Osteocyte (in vitro differentiated cells): ENCODE measurements at places on chromosomes 1 and 21.
A peak's percentile ranks its signal among the peaks of the same experiment; 100 is the strongest.

GRCh38 chr1:41615981-41616380, 131.5 kb upstream of the EDN2 start:
- DNase-seq = peak; percentile 8

GRCh38 chr1:160681891-160682140, 29.8 kb downstream of the CD48 start:
- DNase-seq = no peak

GRCh38 chr1:246000638-246001015, 506.5 kb downstream of the SMYD3 start:
- DNase-seq = no peak

DNA sequence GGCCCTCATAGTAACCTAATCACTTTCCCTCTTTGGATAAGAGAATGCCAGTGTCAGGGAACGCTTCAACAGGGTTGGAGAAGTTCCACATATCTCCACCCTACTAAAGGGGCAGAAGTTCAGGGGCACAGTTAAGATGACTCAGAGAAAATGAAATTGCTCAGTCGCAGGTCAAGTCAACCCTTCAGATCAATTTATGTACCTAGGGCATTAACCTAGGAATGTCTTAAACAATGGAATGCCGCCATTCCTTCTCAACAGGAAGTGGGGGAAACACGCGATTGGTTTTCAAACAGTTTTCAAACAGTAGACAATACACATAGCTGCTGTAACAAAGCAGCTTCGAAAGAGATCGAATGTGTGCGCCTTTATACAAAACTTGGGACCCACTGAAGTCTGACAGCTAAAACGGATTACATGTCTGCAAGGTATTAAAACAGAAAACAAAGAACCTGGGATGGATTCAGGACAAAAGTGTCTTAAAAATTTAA, 897 bp downstream of the SLC25A24 start:
- no peak for DNase-seq

GRCh38 chr1:155126556-155127104, 1.0 kb upstream of the EFNA1 start:
- no peak for DNase-seq

DNA sequence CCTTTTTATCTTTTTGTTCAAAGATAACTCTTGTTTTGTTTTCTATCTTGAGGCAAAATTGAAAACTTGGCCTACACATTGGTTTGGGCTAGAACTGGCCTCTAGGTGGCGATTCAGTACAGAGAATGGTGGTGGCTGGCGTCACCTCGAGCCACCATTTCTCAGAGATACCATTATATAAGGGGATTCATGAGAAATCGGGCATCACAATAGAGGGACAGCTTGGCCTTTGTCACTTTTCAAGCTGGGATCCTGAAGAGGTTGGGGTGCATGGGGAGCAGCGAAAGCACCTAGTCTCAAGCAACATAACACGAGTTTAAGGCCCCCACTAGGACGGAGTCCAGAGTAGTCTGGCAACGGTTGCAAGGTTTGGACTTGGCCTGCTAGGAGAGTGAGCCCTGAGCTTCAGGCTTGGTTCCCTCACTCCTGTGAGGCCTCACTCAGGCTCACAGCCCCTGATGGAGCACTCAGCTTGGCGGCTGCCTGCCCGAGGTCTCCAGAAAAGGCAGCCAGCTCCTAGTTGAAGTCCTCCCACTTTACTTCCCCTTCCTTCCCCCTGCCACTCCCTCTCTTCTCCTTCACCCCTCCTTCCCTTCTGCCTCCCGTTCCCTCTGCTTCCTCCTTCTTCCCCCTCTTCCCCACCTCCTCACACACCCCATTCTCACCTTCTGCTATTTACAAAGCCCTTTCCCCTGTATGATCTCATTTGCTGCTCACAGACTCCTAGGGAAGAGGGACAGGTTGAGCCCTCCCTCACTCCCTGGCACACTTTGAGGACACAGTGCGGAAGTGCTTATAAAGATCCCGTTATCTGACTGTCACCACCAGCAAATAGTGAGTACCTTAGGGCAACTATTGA, 67.8 kb downstream of the LRIG2 start:
- no peak for DNase-seq

GRCh38 chr1:180343921-180344769, 114.1 kb downstream of the LHX4 start:
- DNase-seq = no peak

DNA sequence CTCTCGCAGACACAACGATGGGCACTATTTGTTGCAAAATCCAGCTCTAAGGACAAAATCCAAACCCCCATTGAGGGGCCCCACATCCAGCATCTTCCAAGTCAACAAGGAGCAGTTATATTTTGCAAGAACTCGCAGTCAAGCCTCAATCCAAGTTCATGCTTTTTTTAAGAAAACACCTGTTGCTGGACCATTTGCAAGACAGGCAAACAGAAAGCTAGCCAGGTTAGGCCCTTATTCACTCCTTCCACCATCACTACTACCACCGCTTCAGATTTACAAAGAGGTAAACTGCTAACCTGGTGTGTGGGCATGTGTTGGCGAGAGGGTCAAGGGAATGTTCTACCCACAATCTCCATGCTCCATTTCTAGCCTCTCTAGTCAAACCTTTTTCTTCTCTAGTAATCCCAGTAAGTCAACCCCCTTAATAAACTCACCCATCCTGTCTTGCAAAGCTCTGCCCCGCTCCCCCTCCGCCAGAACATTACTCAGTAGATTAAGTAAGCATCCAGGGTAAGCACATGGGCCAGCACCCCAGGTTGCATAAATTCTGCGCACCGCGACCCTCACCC, 703 bp downstream of the ERI3 start:
- DNase-seq = no peak

- DNase-seq = no peak
These were observed 161.8 kb upstream of the IRF2BP2 start for GRCh38 chr1:234771642-234772344.

GRCh38 chr1:108067884-108068540, 103.0 kb upstream of the VAV3 start:
- DNase-seq = no peak

- DNase-seq = no peak
These were observed 125.5 kb downstream of the CHRM3 start for GRCh38 chr1:239511875-239512274.

DNA sequence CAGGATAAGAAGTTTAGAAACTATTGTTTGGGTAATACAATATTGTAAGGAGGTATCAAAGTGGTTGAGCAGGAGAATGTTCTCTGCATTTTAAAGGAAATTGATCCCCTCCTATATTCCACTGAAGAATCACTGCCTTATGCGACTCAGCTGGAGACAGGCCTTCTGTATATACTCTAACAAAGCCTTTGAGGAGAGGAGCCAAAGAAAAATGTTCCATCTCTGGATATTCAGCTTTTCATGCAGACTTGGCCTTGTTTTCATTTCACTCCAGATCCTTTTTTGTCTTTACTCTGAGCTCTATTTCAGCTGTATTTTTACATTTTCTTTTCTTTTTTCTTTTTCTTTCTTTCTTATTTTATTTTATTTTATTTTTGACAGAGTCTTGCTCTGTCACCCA, 42.1 kb upstream of the S1PR1 start:
- DNase-seq = no peak

GRCh38 chr1:81978945-81979344, 178.2 kb downstream of the ADGRL2 start:
- no peak for DNase-seq

- no peak for DNase-seq
These were observed 42.6 kb downstream of the DNM3 start for GRCh38 chr1:171883849-171884248.

GRCh38 chr21:42258150-42258884, 39.4 kb downstream of the ABCG1 start:
- DNase-seq = no peak

- no peak for DNase-seq
These were observed 33.1 kb upstream of the LBR start for GRCh38 chr1:225460737-225461532.

DNA sequence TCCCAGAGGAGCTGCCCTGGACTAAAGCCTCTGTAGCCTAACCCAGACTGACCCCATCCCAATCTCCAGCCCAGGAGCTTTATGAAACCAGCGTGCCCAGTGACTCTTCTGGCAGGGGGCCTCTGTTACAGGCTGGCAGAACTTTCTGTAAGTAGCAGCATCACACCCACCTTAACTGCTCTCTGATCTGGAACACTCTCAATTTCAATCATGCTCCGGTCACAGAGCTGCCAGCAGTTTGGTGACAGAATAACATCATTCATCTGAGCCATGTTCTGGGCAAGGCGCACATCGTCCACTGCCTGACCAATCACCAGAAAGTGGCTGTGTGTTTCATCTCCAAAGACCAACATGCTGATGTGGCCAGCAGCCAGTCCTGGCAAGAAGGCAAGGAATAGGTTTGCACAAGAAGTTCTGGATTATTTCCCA, 14.7 kb downstream of the ADCY10 start:
- no peak for DNase-seq

DNA sequence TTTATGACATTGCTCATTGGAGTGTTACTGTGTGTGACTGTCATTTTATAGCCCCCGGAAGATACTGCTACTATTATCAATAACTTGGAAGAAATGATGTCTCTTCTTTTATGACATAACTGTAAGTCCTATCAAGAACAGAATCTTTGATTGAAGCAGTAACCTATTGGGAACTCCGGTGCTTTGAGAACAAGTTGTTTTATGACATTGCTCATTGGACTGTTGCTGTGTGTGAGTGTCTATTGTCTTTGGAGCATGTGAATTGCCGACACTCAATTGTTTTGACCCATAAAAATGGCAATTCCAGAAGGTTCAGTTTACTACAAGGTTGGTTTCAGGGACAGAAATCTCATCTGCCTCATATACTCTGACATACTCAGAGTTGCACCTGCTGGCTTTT, 8.0 kb downstream of the KCNK1 start:
- no peak for DNase-seq

- no peak for DNase-seq
These were observed 61.6 kb downstream of the NME7 start for GRCh38 chr1:169305948-169306347.

DNA sequence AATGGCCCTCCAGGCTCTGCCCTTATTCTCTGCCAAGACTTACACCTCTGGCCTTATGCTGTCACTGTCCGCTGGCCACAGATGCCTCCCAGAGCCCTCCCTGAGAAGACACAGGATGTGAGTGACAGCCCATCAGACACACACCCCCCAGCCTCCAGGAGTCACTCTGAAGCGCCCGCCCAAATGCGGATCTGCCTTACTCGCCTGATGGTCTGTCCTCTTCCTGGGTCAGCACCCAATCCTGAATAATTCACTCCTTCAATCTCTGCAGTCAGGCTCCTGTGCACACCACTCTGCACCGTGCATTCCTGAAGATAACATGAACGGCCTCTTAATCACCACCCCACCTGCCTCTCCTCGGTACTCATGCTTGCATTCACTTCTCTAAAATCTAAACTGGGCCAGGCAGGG, 14.7 kb downstream of the CLSTN1 start:
- no peak for DNase-seq

DNA sequence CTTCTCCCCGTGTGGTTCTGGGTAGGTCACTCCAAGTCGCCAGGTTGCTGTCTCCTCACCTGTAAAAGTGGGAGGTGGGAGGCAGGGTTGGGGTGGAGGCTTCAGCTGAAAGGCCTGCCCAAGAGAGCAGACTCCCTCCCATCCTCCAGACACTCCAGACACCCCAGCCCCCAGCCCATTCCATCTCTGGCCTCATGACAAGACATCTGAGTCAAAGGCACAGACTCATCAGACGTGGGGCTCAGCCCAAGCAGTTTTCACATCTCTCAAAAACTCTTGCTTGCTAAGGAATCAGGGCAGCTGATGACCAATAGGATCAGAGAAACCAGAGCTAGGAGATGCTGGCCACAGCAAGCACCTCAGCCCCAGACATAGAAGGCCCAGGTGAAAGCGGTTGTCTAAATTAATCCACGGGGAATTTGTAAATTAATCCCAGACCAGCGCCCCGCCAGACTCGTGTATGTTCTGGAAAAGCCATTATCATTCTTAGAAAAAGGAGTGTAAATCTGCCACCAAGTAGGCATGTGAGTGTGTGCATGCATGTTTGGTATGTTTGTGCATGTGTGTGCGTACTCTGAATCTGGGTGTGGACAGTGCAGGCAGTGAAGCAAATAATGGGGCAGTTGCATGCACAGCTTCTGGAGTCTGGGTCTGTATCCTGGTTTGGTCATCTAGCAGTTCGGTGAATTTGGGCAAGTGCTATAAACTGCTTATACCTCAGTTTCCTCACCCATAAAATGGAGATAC, 55.2 kb downstream of the KCND3 start:
- no peak for DNase-seq

- DNase-seq = no peak
These were observed 8.6 kb upstream of the NKAIN1 start for GRCh38 chr1:31248276-31248675.
